ENCODE measurements at places on chromosomes 4 and X.

DNA sequence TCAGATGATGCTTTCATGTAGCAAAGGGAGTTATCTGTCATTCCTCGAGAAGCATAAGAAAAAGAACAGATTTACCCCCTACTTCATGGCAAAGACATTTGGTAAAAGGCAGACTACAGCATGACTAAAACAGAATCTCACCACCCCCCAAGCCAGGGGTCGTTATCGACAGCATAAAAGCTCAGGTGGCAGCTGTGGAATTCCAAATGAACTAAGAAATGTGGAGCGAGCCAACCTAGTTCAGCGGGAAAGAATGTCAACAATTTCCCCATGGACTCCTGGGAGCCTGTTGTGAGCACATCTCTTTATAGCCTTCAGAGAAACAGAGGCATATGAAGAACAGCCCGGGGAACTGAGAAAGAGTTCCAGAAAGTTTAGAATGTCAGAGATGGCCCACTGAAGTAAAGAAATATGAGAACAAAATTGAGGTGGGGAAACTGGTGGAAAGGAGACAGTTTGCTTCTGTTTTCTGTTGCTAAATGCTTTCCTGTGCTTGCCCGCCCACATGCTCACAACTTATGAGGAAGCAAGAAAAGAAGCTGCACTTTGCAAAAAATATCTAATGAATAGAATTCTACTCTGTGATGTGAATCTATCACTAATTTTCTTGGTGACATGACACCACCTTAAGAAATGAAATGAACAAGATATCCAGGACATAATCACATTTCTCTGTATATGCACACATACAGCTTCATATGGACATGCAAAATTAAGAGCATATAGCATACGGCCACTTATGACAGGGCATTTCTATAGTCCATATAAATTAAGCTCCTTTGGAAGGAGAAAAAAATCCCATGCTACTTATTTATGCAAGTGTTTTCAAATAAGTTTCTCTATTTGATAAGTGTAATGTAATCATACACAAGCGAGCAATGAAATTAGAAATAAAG is 135.3 kb upstream of the MID1 start:
- peak; percentile 60 for DNase-seq

DNA sequence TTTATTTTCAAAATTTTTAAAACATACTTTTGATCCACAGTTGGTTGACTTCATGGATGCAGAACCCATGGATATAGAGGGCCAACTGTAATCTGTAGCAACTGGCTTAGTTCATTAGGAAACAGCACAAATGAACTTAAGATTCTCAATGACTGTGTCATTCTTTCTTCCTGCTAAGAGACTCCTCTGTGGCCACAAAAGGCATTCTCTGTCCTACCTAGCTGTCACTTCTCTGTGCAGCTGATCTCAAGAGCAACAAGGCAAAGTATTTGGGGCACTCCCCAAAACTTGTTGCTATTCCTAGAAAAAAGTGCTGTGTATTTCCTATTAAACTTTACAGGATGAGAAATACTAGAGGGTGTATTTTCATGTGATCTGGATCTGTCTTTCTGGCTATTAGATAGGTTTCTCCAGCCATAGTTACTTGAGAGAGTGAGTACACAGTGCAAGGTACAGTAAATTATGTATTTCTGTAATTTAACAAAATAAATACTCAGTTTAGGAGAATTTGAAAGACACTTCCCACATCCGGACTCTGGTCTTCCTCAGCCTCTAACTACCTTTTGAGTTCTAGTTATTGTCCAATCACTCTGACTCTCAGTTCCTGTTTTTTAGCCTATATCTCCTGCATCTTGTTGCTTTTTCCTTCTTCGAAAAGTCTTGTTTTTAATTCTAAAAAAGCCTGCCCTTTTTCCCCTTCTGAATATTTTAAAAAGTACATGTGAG is 21.8 kb downstream of the TLR2 start:
- DNase-seq = no peak

DNA sequence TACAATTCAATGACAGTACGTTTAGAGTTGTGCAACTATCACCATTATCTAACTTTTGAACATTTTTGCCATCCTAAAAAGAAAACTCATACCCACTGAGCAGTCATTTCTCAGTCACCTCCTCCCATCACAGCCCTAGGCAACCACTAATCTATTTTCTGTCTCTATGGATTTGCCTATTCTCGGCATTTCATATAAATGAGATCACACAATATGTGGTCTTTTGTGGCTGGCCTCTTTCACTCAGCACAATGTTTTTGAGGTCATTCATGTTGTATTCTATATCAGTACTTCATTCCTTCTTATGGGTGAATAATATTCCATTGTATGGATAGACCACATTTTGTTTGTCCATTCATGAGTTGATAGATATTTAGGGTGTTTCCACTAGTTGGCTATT is 103.0 kb downstream of the PPEF1 start:
- DNase-seq = no peak

- DNase-seq = no peak
Measured at GRCh38 chrX:30821116-30821515, 67.9 kb downstream of the TAB3 start.

DNA sequence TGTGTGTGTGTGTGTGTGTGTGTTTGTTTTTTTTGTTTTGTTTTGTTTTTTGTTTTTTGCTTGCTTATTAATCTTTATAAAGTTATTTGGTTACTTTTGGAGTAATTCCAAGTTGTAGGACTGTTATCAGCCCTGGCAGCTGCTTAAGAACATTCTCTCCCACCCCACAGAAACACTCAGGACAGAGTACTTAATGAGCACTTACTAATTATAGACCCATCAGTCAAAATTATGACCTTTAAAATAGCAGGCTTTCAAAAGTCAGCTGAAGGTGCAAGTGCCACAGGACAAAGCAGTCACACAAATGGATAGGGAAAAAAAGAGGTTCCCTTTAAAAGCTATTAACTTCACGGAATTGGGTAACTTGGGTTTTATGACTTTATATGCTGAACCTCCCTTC is 69.0 kb downstream of the BEND2 start:
- DNase-seq = no peak

GRCh38 chrX:49256268-49256995 is 8.1 kb downstream of the FOXP3 start:
- DNase-seq = no peak

DNA sequence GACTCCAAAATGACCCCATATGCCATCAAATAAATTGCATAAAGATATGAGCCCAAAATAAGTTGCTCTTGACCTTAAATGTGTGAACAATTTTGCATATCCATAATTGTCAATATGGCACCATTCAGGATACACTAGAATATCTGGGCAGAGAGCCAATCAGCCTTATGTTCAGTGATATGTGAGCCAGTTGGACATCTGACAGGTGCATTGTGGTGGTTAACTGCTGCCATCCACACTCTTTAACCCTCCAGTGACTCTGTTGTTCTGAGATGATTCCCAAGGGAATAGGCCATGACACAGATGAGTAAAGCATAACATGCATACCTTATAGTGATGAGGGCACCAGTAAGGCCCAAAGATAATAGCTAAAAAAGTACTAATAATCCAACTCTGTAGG is 500.1 kb downstream of the PCDH18 start:
- DNase-seq = no peak

GRCh38 chr4:12791536-12791935 is 692.6 kb downstream of the RAB28 start:
- DNase-seq = no peak

DNA sequence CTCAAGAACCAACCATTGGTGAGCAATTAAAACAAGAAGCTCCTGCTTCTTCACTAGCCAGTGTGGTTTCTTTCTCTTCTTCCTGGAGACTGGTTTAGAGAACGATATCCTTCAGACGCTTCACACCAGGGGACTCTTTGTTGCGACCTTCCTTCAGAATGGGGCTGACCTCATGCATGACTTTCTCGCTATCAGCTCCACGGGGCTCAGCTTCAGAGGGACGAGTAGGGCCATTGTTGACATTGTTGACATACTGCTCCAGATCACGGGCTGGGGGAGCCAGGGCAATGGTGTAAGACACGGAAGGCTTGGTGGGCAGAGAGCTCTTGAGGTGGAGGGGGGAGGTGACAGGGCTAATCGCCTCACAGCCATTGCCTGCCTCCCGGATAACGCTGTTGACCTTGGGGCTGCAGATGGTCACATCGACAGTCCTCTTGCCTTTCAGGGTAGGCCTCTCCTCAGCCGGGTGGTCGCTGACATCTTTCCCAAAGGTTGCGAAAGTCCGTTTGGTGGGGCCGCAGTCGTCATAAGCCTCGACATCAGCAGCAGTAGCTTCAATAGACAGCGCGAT is 113.8 kb downstream of the PCDH19 start:
- DNase-seq = peak; percentile 26

DNA sequence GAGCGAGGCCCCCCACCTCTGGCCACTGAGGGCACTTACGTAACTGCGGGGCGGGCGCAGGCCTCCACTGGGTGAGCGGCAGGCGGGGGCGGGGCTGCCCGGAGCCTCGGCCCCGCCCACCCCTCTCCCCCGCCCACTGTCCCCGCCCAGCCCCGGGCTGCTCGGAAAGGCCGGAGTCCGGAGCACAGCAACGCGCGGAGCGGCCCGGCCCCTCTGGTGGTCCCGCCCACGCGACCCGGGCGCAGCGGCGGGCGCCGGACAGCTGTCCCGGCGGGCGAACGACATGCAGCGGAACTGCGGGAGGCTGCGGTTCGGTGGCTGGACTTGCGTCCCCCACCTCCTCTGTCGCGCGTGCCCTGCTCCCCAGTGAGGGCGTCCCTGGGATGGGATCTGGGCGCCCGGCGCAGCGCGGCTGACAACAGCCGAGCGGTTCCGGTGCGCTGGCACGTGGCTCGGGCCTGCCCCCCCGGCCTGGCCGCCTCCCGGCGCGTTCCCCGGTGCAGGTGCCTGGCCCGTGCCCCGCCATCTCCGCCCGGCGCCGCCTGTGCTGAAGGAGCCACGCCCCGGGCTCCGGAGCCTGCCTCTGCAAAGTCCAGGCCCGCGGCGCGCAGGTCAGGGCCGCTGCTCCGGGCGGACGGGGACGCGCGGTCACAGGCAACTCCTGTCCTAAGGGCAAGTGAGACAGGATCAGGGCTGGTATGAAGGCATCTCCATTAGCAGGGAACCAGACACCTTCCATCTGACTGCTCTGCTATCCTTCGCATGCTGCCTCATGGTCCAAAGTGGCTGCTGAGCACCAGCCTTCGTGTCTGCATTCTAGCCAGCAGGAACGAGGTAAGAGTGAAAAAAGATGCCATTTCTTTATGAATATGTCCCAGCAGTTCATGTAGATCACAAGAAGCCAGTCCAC is 21.8 kb upstream of the JAKMIP1 start:
- DNase-seq = peak; percentile 91

DNA sequence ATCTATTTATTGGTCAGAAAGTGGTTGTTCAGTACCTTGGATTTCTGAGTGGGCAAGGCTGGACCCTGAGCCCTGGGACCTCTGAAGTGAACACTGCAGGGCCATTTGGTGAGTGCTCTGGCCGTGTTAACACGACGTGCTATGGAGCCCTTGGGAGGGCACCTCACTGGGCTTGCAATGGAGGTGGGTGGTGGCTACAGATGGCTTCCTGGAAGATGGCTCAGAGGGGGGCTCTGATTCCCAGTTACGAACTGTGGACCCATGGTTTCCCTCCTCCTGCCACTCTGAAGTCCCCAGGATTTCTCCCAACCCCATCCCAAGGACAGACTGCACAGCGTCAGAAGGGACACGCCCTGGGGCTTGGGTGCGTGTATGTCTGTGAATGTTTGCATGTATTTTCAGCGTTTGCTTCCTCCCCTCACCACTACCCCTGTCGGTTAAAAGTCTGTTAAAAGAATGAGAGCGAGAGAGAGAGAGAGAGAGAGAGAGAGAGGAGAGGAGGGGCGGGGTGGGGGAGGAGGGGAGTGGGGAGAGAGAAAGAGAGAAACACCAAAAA is 3.7 kb upstream of the RHOH start:
- no peak for DNase-seq

GRCh38 chr4:26034849-26035248 is 120.8 kb downstream of the SMIM20 start:
- DNase-seq = no peak

- DNase-seq = no peak
Measured at GRCh38 chr4:7607156-7607910, 172.6 kb upstream of the PSAPL1 start.

DNA sequence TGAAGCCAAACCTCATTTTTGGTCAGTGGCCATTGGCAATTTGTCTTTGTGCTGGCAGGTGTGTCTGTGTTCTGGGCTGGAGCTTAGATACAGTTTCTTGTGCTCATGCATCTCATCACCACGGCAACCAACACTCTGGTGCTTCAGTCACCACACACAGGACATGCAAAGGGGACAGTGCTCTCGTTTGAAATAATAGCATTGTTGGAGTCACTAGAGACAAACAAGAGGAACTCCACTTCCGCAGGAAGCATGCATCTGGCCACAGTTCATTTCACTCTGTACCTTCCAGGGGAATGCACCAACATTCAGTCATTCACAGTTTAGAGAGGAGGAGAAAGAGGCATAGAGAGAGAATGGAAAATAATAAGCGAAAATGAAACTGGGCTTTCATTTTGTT is 267.4 kb downstream of the ANK2 start:
- no peak for DNase-seq

- peak; percentile 73 for DNase-seq
Measured at GRCh38 chr4:83548151-83548905, 12.4 kb downstream of the GPAT3 start.
